ENCODE measurements at places on chromosomes 6 and 20. TPM values are rescaled to one million over a fixed set of nuclear protein-coding genes. Genes with fewer than 3 reads are reported as not detected.

DNA sequence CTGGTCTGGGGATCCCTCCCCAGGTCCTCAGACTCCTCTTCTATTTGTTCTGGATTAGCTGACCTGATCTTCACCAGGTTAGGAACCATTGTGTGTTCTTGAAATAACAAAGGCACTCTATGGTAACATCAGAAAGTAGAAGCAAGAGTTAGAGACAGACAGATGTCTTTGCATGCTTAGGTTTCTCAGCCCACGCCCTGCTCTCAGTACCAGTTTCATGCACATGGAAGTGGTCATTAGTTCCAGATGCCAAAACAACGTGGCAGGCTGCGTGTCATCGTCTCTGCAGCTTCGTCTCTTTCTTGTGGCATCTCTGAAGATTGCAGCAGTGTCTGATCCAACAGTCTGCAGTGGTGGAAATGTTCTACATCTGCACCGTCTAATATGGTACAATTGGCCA, 89.4 kb downstream of the PACRG start:
- no peaks in the 10 kb centered on the region for H3K36me3 ChIP-seq
- H3K27me3 ChIP-seq = no peaks in the 10 kb centered on the region
- H3K4me3 ChIP-seq = no peak overlapping the region
- DNase-seq = no peak
- no peaks in the 10 kb centered on the region for H3K4me1 ChIP-seq
- H3K27ac ChIP-seq = no peak overlapping the region

- no peaks in the 10 kb centered on the region for H3K27me3 ChIP-seq
- H3K36me3 ChIP-seq = no peaks in the 10 kb centered on the region
- H3K27ac ChIP-seq = no peak overlapping the region
- H3K4me1 ChIP-seq = no peaks in the 10 kb centered on the region
Observed at GRCh38 chr6:43891072-43891870, 121.3 kb downstream of the VEGFA start.

DNA sequence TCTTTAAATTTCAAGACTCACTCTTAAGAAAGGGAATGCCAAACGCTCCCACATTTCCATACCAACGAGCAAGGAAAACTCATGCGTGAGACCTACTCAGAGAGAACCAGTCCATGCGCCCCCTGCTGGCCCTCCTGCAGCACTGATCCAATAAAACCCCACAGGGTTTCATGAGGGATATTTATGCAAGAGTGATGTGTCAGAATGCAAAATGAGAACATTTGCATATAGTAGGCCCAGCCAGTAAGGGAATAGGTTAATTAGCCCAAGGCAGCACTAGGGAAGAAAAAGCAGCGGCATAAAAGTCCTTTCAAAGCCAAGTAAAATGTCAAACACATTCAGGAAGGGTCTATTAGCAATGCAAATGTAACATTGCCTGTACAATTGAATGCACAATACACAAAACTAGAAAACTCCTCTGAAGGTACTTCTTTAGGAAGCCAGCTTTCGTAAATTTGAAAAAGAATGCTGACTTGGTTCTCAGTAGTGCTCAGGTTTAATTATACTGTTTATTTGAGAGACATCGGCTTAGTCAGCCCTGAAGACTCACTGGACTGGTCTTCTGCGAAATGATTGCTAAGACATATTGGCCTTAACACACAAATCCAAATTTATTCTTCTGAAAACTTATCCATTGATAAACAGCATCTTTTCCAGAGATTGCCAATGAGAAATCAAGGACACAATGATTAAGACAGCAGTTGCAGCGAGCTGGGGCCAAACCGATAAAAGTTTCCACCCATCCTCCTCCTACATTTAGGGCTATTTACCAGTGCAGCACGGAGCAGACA, 93.2 kb downstream of the GMPR start:
- H3K4me1 ChIP-seq = peaks cover 3% of the 10 kb centered on the region
- H3K27ac ChIP-seq = no peak overlapping the region

DNA sequence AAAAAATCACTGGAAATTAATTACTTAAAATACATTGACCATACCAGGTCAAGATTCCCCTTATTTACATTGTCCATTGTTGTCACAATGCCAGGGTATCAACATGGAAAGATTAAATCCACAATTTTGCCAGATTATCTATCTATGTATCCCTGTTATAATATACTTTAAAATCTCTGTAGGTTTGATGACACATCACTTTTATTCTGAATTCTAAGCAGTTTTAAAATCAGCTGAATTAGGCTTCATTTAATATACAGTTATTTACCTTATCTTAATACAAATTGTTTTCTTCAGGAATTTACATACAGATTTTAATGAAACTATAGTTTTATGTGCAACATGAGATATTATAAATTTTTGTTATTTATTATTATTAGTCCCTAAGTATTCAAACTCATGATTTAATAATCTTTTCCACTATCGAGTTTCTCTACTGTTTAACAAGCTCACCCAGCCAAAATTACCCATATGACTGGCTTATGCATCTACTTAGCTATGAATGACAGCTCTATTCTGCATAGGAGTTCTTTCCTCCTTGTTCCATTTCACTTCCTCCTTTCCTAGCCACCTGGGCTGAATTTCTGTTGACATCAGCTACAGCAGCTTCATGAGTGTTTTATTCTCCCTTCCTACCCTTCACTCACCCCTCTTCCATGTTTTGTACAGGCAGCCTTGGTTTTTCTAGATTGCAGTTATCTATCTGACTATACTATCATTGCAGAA, 654.2 kb upstream of the MAP3K7 start:
- H3K4me3 ChIP-seq = no peak overlapping the region
- H3K27ac ChIP-seq = no peak overlapping the region
- H3K36me3 ChIP-seq = no peaks in the 10 kb centered on the region
- no peak for DNase-seq

GRCh38 chr6:111920578-111920977, 47.3 kb upstream of the FYN start:
- H3K27ac ChIP-seq = no peak overlapping the region
- H3K4me1 ChIP-seq = no peaks in the 10 kb centered on the region
- no peak overlapping the region for H3K4me3 ChIP-seq
- no peaks in the 10 kb centered on the region for H3K36me3 ChIP-seq
- no peaks in the 10 kb centered on the region for H3K27me3 ChIP-seq
- DNase-seq = no peak

DNA sequence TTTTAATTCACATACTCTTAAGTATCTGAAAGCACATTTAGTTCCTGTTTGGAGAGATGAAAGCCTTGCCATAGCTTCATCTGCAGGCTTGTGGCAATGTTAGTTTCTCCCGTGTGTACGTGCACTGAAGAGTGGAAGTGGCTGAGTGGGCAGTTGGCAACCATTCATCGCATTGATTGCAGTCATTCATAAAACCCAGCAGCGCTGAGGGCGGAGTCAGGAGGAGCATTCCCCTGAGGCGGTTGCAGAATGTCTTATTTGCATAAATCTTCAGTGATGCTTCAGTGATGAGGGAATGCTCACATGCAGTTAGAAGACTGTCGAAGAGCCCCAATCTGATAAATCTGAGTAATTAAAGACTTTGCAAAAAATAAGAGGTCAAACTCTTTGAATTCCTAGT, 79.1 kb downstream of the RIMS1 start:
- no peak for DNase-seq
- no peaks in the 10 kb centered on the region for H3K4me1 ChIP-seq
- no peaks in the 10 kb centered on the region for H3K27me3 ChIP-seq
- no peak overlapping the region for H3K27ac ChIP-seq
- no peak overlapping the region for H3K4me3 ChIP-seq

GRCh38 chr6:101397199-101397598, 3.7 kb downstream of the GRIK2 start:
- no peaks in the 10 kb centered on the region for H3K36me3 ChIP-seq
- peaks cover 12% of the 10 kb centered on the region for H3K4me1 ChIP-seq
- H3K4me3 ChIP-seq = no peak overlapping the region
- no peaks in the 10 kb centered on the region for H3K27me3 ChIP-seq
- DNase-seq = no peak
- no peak overlapping the region for H3K27ac ChIP-seq

- no peaks in the 10 kb centered on the region for H3K36me3 ChIP-seq
- H3K27me3 ChIP-seq = no peaks in the 10 kb centered on the region
- no peak overlapping the region for H3K4me3 ChIP-seq
Observed at GRCh38 chr6:75946146-75946831, 126.2 kb downstream of the IMPG1 start.

DNA sequence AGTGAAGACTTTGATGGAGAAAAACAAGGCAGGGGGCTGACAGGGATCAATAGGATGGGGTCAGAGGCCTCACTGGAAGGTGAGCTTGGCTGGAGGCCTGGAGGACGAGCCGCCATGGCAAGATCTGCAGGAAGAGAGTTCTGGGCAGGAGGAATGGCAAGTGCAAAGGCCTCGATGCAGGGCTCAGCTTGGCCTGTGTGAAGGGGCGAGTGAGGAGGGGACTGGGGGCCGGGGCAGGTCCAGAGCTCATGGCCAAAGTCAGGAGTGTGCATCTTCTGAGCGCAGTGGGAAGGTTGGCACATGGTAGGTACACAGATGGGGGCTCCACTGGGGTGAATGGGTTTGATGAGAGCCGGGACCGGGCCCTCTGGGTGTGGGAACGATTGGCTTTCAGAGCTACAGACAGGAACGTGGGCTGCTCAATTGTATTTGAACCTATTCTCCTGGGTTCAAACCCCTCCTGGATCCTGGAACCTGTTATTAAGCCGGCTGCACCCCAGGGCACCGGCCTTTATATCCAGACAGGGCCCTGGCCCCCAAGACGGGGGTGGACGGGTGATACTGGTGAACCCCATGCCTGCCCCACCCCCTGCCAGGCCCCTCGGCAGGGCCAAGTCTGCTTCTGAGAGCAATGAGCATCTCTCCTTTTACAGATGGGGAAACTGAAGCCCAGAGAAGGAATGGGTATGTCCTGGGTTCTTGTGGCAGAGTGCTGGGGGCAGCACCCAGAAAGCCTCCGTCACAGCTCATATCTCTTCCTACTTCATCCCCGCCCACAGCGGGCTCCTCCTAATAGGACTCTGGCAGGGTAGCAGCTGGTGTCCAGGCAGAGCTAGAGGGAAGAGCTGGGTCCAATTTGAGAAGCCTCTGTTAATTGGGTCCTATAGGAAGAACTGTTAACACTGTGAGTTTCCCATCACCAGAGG, 106.1 kb downstream of the CEBPB start:
- H3K4me3 ChIP-seq = no peak overlapping the region
- H3K4me1 ChIP-seq = peaks cover 6% of the 10 kb centered on the region
- peak overlapping the region; percentile 67 for H3K27ac ChIP-seq
- H3K27me3 ChIP-seq = no peaks in the 10 kb centered on the region
- no peaks in the 10 kb centered on the region for H3K36me3 ChIP-seq

DNA sequence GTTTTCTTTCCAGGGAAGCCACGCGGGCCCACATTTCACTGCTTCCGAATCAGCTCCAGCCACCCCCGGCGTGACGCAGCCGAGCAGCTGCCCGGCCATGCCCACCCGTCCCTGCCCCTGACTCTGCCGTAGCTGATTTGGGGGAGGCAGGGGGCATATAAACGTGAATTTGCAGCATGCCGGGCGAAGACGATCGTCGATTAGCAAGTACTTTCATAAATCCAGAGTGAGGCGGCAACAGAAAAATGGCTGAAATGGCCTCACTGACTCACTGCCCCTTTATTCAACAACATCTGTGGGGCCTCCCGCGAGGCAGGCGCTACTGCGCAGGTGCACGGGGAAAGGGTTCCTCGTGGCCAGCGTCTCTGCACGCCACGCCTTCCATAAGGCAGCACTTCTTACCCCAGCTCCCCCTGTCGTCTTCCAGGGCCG, 118.0 kb downstream of the DLL1 start:
- no peaks in the 10 kb centered on the region for H3K27me3 ChIP-seq
- peak; percentile 10 for DNase-seq
- H3K27ac ChIP-seq = no peak overlapping the region
- peaks cover 7% of the 10 kb centered on the region for H3K4me1 ChIP-seq
- H3K36me3 ChIP-seq = no peaks in the 10 kb centered on the region

DNA sequence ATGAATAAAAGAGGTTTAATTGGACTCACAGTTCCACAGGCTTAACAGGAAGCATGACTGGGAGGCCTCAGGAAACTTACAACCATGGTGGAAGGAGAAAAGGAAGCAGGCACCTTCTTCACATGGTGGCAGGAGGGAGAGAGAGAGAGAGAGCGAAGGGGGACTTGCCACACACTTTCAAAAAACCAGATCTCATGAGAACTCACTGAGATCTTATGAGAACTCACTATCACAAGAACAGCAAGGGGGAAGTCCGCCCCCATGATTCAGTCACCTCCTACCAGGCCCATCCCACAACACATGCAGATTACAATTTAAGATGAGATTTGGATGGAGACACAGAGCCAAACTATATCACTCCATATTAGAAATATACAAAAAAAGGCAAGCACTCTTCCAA, 6.1 kb upstream of the SIRPD start:
- H3K4me3 ChIP-seq = no peak overlapping the region
- no peaks in the 10 kb centered on the region for H3K36me3 ChIP-seq

DNA sequence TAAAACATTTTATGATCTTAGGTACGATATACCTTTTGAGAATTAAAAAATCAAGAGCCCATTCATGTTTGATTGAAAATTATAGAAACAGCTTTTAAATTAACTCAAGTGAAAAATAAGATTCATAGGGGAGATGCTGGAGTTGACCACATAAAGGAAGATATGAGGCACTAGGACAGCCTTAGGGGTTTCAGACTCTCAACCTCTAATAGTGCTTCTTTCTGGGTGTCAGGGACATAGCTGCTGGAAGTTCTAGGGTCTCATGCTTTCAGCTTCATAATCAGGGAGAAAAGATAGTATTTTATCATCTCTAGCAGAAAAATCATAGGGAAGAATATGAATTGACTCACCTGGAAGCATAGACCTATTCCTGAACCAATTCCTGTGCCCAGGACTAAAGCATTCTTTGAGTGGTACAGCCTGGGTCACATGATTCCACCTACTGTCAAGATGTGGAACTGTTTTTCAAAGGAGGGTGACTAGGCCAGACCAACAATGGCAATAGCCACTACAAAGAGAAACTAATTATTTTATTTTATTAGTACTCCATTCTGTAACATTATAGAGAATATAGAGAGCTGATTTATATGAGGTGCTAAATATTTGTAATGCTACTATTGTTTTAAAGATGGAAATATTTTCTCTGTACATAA, 27.8 kb upstream of the CENPW start:
- DNase-seq = no peak
- H3K4me3 ChIP-seq = no peak overlapping the region
- no peak overlapping the region for H3K27ac ChIP-seq
- H3K4me1 ChIP-seq = no peaks in the 10 kb centered on the region
- H3K27me3 ChIP-seq = no peaks in the 10 kb centered on the region
- no peaks in the 10 kb centered on the region for H3K36me3 ChIP-seq

Gene ADAM33
- 48.5 TPM for total RNA-seq

Gene BPIFB3
- not detected for total RNA-seq

Gene POFUT1
- 23.0 TPM for total RNA-seq

Gene IL17A
- not detected for total RNA-seq

Gene ADTRP
- not detected for total RNA-seq

Gene FAM83B
- 0.15 TPM for total RNA-seq

Gene SPATA25
- total RNA-seq = 6.7 TPM

Gene RNF182
- total RNA-seq = 0.81 TPM

Gene ULBP2
- not detected for total RNA-seq

Gene HLA-G
- 0.23 TPM for total RNA-seq

Measured in ovary (tissue), 10 donors.